Sciatic nerve (tissue), 2 donors: ENCODE measurements at places on chromosomes 3 and 15.

DNA sequence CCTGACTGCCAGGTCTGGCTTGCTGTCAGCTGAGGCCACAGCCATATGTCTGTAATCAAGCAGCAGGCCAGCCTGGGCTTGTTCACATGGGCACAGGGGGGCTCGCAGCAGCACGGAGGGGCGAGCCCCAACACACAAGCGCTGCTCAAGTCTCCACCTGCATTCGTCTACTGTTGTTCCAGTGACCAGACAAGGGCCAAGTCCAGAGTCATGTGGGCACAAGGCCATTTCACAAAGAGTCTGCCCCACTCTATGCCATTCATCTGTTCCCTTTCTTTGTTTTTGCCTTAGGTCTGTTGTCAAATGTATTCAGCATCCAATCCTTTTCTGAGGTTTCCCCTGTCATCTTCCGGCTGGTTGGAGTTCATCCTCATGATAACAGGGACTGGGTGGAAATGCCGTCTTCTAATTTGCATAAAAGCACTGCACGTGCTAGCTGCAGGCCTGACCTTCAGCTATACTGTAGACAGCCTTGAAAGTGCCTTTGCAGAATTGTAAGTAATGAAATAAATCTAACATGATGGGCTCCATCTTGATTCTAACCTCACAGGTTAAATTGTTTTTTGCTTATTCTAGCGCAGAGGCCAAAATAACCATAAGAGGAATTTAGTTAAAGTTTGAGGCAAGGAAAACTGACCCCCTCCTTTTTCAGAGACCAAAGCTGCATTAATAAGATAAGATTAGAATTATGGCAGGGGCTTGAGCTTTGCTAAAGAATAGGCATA, 28.6 kb upstream of the KBTBD12 start:
- no peak for DNase-seq

- DNase-seq = no peak
Measured at GRCh38 chr15:57406062-57406772, 29.9 kb downstream of the CGNL1 start.

- DNase-seq = no peak
Measured at GRCh38 chr3:105626739-105627138, 242.1 kb downstream of the CBLB start.

- no peak for DNase-seq
Measured at GRCh38 chr3:155549087-155549486, 195.8 kb downstream of the PLCH1 start.
